Stimulated activated CD4-positive, alpha-beta T cell treated with anti-CD3 and anti-CD28 coated beads, Interleukin-4, amount 100 ng/mL, for 48 hours (primary cell): ENCODE measurements at places on chromosomes 13 and 19.

- no peak for DNase-seq
Measured at GRCh38 chr13:100230769-100231149, 141.9 kb downstream of the PCCA start.

- no peak for DNase-seq
Measured at GRCh38 chr13:41694545-41695301, 237.4 kb downstream of the RGCC start.

DNA sequence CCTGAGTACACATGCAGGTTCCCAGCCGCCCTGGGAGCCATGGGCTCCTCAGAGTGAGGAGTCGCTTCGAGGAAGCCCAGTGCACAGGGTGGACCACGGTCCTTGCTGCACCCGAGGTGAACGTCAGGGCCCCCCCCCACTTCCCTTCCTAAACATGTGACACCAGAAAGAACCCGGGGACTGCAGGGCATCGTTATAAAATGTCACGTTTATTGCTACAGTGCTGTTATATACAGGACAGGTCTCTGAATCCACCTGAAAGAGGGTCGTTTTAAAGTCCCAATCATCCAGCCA, 3.8 kb upstream of the UQCR11 start:
- DNase-seq, result no peak

GRCh38 chr13:18948664-18949488, 232.7 kb downstream of the TUBA3C start:
- no peak for DNase-seq

DNA sequence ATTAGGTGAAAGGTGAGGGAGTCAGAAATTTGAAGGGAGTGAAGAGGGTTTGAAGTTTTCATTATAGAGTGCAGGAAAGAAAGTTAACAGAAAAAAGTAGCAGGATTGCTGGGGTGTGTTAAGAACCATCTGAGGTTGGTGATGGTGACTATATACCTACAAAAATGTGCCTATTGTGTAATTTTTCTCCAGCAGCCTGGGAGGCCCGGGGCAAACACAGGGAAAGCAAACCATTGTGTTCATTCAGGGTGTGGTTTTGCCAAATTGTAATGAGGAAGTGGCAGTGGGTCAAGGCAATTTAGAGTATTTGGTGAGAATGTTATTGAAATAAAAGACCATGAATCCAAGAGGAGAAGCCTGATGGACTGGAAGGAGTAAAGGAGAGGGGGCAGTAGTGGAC, 8.2 kb upstream of the SUCLA2 start:
- no peak for DNase-seq

- no peak for DNase-seq
Measured at GRCh38 chr13:85974608-85975366, 175.6 kb upstream of the SLITRK6 start.

GRCh38 chr19:15332311-15332996, at the start of gene BRD4:
TSS of gene BRD4 (minus strand) at chr19:15332539. CDS start at chr19:15273099, 59,440 bp downstream.
- peak; percentile 69 for DNase-seq

GRCh38 chr13:108769213-108770070, 140.0 kb downstream of the MYO16 start:
- no peak for DNase-seq

DNA sequence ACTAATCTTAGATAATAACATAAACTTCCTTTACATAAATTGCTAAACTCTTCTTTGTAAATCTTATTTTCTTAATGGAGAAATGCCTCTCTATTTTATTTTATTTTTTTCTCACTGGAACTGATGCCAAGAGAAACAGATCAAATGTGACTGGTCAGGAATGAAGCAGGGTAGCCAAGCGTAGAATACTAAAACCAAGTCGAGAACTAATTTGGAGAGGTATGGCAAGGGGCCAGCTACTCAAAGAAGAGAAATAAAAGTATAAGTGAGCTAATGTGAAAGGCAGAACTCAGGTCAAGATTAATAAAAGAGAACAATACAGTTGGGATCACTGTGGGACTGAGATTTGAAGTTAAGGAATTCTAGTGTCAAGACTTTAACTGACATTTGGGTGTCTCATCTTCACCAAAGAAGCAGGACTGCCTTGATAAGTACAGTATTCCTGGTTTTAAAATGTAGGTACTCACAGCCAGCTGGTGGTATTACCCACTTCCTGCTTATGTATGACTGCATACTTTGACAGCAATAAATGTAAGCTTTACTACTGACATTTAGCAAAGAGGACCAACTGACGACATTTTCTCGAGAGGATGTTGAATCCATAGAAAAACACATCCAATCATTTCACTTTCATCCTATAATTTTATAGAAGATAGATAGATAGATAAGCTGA, 1192.2 kb downstream of the EFNB2 start:
- DNase-seq, result no peak

- DNase-seq, result peak; percentile 60
Measured at GRCh38 chr19:46265217-46265828, 31.5 kb upstream of the HIF3A start.

GRCh38 chr19:7636691-7637373, at the start of gene STXBP2:
TSS of gene STXBP2 (plus strand) at chr19:7637110. CDS start at chr19:7637150, 40 bp downstream.
- DNase-seq, result peak; percentile 94

DNA sequence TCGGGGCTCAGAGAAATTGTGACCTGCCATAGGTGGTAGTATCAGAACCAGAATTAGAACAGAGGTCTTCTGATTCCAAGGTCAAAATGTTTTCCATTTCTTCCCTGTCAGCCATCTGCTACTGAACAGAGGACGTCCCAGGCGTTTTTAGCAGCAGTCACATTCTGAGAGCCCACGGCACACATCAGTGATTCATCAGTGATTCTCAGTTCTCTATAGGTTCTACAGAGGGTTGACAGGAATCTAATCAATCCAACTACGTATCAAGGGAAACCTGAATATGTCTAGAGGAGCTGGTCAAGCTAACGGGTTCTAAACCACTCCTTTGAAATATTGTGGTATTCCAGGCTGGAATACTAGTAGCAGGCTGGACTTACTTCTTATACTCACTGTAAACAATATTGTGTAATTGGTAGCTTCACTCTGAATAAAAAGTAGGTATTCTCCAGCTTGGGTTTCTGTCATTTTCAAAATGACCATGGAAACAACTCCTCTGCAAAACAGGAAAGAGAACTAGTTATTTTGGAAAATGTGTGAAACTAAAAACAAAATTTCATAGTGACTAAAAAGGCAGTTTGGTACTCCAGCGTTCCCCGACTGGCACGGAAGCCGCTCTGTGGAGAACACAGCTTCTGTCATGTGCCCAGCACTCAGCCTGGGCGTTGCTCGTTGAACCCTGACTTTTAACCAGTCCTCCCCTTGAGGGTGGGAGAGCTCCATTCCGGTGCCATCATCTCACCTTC, 43.2 kb downstream of the FLT3 start:
- no peak for DNase-seq

DNA sequence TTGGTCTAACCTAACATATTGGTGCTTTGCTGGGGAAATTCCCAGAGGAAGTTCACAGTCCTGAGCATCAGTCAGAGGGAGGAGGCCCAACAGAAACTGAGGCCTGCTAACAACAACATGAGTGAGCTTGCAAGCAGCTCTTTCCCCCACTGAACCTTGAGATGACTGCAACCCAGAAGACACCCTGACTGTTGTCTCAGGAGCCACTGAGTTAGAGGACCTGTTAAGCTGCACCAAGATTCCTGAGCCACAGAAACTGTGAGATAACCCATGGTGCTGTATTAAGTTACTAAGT, 193.2 kb upstream of the UBL3 start:
- no peak for DNase-seq

DNA sequence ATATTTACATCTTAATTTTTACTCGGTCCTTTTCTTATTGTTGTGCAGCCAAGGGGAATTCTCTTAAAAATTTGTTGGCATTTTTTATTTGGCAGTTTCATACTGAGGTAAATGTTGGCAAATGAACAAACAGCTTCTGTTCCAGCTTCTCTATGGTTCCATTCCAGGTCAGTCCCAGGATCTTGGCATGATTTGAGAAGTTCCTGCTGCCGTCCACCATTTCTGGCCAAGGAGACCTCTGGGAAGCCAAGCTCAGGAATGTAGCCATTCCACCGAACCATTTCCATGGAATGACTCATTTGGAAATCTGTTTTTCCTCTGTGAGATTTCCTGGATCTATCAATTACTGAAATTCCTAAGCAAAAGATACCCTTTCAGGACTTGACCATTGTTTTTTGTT, 43.9 kb downstream of the SLC10A2 start:
- DNase-seq, result no peak

GRCh38 chr19:27777242-27777641, 1435.7 kb downstream of the UQCRFS1 start:
- DNase-seq, result no peak

GRCh38 chr13:28494504-28494777, 487 bp downstream of the FLT1 start:
- no peak for DNase-seq

DNA sequence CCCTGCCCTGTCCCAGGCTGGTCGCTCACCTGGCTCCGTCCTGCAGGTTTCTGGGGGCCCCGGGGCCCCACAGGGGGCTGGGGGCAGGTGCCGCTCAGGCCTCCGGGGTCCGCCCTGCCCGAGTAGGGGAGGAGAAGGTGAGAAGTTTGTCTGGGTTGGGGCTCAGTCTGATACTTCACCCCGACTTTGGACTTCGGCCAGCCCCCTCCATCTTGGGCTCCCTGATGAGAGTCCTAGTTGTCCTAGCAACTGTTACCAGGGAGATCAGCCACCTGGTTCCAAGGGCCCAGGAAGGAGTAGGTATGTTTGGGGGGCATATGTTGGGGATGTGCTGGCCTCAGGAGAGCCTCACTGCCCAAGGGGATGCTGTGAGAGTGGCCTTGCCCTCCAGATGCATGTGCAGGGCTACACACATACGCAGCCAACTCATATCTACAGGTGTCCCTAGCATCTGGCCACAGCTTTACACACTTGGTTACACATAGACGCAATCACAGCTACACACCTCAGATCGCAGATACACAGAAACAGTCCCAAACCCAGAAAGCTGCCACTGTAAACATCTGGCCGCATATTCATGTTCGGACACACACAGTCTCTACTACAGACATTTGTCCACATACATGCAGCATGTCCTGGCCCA, 3.4 kb downstream of the NUMBL start:
- DNase-seq, result no peak

DNA sequence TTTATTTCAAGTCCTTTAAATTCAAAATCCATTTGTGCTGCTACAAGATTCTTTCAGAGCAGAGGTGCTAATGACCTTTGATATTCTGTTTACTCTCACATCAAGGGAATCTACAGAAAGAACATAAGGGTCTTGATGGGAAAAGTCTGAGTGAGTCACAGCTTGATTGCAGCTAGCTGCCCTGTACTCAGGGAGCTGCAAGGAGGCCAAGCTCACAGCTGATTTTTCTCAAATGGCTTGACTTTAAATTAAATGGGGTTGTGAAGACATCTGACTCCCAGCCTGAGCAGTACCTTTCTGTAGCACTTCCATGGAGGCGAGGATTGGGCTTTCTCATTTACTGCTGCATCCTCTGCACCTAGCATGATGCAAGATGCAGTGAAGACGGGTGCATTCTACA, 62.5 kb downstream of the RAP2A start:
- no peak for DNase-seq

- DNase-seq, result no peak
Measured at GRCh38 chr19:35754370-35755130, 2.3 kb downstream of the HSPB6 start.

DNA sequence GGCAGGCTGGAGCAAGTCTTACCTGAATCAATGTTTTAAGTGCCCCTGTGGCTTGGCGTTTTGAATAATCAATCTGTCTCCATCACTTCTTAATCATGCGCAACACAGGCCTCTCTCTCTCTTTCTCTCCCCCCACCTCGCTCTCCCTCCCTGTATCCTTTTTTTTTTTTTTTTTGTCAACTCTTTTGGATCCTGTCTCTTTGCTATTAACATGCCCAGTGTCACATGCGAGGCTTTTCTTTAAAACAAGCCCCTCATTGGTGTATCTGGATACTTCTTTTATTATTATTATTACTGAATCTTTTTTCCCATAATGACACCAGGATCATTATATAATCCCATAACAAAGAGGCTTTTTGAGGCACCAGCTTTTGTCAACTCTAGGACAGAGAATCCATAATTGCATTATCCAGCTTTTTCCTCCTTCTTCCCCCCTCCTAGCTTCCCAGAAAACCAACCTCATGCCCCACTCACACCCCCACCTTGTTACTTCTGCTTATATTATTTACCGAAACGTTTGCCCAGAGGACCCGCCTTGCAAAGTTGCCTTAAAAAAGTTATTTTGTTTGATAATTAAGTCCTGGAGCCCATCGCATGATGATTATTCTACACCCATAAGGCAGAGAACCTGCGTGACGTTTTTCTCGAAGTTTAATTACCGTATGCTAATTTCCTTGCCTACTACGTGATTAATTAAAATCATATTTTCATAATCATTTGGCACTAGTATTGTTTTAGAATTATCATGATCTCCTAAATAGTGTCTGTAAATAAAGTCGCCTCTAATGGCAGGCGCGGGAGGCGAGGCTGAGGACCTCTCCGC, 148.1 kb upstream of the ZNF536 start:
- DNase-seq, result no peak

DNA sequence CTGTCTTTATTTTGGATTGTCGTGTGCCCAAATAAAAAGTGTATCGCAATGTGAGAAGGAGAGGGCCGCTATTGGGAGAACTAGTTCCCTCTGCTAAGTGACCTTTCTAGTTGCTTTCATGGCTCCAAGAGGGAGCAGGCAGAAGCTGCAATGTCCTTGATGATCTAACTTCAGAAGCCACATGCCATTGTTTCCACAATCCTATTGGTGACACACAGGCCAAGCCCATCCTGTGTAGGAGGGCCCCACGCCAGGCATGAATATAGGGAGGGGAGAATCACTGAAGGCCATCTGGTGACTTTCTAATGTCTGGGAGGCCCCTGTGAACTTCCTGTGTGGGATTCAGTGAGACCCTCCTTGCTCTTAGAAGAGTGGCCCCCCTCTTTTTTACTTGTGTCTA, 47.8 kb upstream of the KPNA3 start:
- DNase-seq, result no peak
